GM19239 (cell line): ENCODE measurements at places on chromosomes 2 and 18.

GRCh38 chr2:125837128-125837527 lies 818.8 kb upstream of the GYPC start:
- DNase-seq = no peak

DNA sequence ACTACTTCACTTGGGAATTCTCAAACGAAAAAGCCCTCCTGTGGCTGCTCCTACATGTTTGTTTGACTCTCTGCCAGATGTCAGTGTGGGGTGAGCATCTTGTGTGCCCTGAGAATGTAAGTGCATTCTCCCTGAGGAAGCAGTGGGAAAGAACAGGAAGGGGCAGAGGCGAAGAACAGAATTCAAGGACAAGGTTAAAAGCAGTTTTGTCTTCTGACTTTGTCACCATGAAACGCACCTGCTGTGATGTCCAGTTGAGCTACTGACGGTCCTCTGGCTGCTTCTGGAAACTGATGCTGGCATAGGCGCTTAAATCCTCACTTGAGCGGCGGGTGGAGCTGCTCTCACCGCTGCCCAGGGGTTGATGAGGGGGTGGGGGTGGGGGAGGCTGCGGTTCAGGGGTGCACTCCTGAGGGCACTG lies 4.9 kb downstream of the IRS1 start:
- no peak for DNase-seq

DNA sequence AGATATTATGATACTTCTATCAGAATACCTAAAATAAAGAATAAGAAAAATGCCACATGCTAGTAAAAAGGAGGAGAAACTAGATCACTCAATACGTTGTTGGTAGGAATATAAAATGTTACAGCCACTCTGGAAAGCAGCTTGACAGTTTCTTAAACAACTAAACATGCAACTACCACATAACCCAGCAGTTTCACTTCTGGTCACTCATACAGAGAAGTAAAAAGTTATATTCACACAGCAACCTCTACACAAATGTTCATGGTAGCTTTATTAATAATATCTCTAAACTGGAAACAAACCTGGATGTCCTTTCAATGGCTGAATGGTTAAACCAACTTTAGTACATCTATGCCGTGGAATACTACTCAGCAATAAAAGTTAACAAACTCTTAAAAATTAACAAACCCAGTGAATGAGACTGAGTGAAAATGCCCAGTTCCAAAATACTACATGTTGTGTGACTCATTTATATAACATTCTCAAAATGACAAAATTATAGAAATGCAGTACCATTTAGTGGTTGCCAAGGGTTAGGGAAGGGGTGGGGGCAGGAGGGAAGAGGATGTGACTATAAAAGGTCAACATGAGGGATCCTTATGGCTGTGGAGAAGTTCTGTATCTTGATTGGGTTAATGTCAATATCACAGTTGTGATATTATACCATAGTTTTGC lies 124.1 kb downstream of the MMADHC start:
- no peak for DNase-seq

- no peak for DNase-seq
Measured at GRCh38 chr2:169693360-169693759, 845 bp downstream of the CFAP210 start.

GRCh38 chr2:84223191-84223590 lies 235.9 kb downstream of the SUCLG1 start:
- DNase-seq = no peak

GRCh38 chr2:216850665-216851322 lies 9.1 kb downstream of the TNP1 start:
- no peak for DNase-seq

GRCh38 chr2:17648581-17648980 lies 105.0 kb downstream of the SMC6 start:
- DNase-seq = no peak

DNA sequence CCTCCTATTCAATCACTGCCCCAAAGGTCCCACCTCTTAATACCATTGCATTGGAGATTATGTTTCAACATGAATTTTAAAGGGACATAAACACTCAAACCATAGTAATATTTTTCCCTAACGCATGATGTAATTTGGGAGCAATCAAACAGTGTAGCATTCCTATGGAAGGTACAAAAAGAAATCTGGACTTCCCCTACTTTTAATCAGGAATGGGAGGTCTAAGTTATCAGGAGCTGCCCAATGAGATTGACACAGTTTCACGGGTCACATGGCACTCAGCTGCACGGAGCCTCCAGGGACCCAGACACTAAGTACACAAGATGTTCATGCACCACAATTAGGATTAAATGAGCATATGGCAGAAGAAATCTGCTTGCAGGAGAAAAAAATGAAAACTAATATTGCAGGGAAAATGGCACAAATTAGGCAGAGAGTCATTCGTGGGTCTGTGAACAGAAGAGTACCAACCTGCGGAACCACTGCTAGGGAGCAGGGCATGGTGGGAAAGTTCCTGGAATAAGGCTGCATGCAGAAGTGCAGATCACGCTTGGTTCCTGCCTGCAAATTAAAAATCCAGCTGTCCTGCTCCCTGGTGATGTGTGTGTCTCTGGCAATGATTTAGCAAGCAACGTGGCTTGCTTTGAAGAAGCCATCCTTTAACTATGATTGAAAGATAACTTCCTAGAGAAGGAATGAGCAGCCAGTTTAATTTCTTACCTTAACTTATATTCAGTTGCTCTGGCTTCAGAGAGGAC lies 326.6 kb upstream of the ID2 start:
- DNase-seq = no peak

GRCh38 chr18:25229081-25229480 lies 122.9 kb downstream of the ZNF521 start:
- DNase-seq = no peak

- DNase-seq = no peak
Measured at GRCh38 chr18:43825768-43826167, 548.5 kb upstream of the SYT4 start.

GRCh38 chr2:159272156-159272555 lies 14.3 kb downstream of the WDSUB1 start:
- no peak for DNase-seq

GRCh38 chr2:227813562-227814353 lies at the start of gene CCL20:
TSS of gene CCL20 (plus strand) at chr2:227813842. CDS start at chr2:227813912, 70 bp downstream.
- DNase-seq = no peak

DNA sequence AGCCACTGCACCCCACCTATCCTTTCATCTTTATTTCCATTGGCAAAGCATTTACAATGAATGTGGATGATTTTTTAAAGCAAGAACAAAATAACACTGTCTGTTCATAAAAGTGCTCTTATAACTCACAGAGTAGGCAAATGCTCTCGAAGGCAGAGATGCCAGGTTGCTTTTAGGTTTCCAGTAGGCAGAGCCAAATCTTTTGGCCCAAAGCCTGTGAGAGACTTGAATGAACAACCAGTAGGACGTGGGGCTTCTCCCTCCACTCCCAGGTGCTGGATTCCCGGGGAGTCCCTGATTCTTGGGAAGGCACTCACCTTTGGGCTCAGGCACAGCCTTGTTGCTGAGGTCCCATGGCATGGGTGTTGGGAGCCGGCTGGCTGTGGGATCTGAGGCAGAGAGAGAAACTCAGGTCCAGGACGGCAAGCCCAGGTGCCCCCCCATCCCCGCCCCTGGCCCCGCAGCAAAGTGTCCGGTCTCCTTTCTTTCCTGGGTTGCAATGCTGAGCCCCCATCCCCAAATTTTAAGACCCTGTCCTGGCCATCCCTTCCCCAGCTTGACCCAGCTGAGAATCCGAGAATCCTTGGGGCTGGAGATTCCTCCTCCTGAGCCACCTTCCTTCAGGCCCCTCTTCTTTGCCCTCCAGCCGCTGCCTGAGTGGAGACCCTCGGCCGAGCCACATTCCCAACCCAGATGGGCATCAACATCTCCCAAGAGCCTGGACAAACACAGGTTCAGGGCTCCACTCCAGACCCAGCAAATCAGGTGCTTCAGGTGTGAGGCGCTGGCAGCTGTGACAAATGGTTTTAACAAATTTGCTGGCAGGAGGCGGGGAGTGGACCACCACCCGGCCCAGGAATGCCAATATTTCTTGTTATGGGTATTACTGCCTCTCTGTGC lies 5.8 kb downstream of the NEURL3 start:
- no peak for DNase-seq

- no peak for DNase-seq
Measured at GRCh38 chr2:5433855-5434254, 258.3 kb upstream of the SOX11 start.
